ENCODE measurements at places on chromosomes 3 and 15.

DNA sequence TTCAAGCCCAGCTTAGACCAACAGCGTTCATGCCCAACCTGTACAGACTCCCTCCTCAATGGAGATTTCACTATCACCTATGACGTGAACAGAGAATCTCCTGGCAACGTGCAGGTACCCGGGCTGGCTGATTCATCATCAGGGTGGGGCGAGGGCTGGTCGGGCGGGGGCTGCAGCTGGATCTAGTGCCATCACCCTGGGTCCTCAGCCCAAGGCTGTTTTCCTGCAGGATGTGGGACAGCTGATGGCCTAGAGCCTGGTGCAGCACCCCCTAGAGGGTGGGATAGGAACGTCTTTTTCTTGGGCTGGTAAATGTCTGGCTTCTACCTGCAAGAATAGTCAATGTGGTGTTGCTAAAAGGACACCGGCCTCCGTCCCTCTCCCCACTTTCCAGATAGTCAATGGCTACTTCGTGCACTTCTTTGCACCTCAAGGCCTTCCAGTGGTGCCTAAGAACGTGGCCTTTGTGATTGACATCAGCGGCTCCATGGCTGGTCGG, 4.4 kb downstream of the ITIH3 start:
- DNase-seq = peak; percentile 79

- no peak for DNase-seq
Measured at GRCh38 chr3:68006646-68007045, 352.2 kb upstream of the SUCLG2 start.

- no peak for DNase-seq
Measured at GRCh38 chr3:23767546-23767945, 38.2 kb upstream of the UBE2E1 start.

DNA sequence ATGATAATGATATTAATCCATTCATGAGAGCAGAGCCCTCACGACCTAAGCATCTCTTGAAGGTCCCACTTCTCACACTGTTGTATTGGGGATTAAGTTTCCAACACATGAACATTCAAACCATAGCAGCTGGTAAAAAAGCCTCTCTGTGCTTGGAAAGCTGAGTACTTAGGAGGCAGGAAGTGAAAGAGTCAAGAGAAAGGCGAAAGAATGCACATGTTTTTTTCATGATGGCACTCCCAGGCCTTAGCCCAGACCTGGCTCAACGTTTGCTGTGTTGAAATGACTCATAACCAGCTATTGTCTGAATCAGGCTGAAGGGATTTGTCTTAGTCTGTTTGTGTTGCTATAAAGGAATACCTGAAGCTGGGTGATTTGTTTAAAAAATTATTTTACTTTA, 84.4 kb upstream of the RGMA start:
- peak; percentile 94 for DNase-seq

DNA sequence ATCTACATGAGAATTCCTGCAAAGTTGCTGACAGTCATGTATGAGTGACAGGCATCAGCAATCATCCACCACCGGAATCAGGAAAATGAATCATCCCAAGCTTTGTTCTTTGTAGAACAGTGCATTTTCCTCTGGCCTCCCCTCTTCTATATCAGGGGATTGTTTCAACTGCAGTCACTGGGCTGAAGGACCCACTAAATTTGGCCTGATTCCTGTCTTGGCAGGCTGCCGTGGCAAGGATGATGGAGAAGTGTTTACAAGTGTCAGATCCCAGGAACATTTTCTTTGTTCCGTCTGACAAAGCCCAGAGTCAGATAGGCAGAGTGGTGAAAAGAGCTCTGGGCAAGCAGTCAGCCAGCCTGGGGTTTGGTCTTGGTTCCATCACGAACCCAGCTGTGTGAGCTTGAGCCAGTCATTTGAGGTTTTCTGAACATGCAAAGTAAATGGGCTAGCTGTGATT, 175.1 kb upstream of the TSC22D2 start:
- DNase-seq = peak; percentile 70

- DNase-seq = no peak
Measured at GRCh38 chr15:68402432-68403160, 29.4 kb downstream of the ITGA11 start.

GRCh38 chr3:133295199-133295901, 104.5 kb upstream of the BFSP2 start:
- peak; percentile 76 for DNase-seq

DNA sequence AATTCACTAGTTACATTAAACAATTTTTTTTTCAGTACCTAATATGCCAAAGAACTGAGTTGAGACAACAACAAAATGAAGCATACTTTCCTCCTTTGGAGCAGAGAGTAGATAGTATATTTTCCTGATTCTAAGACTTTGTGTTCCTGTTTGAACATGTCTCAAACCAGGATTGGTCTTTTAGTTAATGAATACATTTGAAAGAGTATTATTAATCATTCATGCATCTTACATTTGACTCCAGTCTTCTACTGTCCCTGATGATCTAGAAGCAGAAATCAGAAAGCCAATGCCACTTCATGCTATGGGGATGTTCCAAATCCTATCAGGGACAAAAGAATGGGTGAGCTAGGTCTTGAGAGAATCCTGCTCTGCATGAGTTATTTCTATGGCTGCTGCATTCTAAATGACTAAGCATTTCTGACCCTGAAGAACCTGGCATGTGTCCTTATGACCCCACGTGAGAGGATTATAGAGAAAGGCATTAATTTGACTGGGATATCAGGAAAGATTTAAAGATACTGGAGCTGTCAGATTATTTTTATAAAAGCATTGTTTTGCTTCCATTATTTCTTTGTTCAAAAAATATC, 32.9 kb upstream of the MBNL1 start:
- DNase-seq = peak; percentile 48
